Glomerular endothelial cell (primary cell): ENCODE measurements at places on chromosomes 4 and X.

GRCh38 chrX:134894373-134894895, 96.4 kb upstream of the SMIM10 start:
- DNase-seq: no peak

DNA sequence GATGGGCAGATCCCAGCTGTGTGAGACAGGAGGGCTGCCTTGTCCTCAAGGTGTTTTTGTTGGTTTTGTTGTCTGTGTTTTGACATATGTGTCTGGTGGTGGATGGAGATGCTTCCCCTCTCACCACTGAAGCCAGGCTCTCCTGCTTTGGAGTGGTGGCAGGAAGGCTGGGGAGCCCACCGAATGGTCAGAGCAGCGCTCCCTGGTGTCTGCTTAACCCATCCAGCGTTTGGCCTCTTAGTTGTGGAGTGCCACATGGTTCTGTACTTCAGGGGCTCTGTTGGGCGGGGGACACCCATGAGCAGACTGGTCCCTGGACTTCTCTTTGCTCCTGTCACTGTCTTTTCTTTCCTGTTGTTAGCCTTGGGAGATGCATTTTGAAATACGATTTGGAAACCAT, 51.9 kb downstream of the DLG3 start:
- no peak for DNase-seq

DNA sequence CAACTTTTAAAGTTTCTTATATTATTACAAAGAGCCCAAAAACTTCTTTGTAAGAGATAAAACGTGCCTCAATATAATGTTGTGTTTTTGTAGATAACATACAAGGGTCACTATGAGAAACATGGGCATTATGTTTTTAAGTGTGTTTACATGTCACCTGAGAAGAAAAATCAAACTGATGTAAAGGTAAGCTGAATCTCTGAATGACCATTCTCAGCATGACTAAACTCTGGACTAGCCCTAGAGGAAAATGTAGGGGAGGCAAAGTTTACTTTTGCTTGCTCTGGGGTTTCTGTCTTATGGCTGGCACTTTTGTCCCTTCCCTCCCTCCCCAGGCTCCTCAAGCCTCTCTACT, 6.8 kb downstream of the MEPE start:
- DNase-seq: no peak

DNA sequence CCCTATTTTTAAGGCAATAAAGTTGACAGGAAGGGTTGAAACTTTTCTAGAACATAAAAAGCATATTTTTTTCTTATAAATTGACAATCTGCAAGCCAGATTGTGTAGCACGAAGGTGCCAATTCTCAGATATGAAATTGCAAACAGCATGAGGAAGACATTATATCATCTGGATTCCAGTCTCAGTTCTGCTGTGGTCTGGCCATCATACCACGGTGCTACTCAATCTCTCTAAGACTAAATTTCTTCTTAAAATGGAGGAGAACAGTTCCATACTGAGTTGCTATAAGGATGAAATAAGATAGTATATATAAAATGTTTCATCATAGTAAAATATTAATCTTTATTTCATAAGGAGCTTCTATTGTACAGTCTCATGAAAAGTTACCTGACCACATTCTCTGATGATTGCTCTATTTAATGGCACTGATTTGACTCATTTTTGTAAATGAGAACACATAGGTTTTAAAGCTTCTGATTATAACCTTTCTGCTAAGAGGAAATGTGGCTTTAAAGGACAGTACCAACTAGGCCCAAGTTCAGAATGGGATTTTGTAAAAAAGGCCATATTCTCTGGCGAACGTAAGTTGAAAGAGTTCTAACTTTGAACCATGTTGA, 127.9 kb downstream of the SHROOM3 start:
- no peak for DNase-seq

DNA sequence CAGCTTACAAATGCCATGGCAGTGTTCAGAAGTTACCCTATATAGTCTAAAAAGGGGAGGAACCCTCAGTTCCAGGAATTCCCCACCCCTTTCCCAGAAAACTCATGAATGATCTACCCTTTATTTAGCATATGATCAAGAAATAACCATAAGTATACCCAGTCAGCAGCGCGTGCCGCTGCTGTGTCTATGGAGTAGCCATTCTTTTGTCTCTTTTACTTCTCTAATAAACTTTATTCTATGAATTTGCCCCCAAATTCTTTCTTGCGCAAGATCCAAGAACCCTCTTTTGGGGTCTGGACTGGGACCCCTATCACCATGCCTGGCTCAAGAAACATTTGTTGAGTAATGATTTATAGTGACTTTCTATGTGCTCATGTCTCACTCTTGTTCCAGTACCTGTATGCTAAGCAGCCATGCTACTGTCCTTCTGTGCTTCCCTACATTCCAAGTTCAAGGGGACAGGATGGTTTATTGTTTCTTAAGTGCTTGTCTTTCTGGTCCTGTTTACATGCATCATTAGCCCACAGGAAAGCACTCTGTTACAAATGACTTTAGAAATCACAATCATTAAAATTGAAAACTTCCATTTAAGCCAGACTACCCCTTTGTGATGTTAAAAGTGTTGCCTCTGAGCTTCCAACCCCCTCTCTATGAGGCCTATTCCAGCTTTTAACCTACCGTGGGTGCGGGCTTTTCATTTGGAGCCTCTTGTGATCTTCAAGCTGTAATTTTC, 63.4 kb upstream of the S100G start:
- no peak for DNase-seq

DNA sequence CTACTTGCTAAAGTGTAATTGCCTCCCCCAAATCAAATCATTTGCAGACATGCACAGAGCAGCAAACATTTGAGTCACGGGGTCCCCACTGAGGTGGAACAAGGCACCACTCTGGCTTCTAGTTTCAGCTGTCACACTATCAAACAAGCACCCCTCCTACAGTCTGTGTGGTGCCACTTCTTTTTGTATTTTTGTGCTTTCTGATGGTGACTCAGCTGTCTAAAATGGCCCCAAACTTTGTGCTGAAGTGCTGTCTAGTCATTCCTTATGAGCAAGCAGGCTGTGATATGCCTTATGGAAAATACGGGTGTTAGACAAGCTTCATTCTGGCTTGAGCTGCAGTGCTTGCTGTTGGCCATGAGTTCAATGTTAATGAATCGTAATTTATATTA, 15.4 kb downstream of the IGFBP7 start:
- DNase-seq: no peak

- DNase-seq: no peak
Measured at GRCh38 chr4:14383652-14384051, 618.6 kb upstream of the CPEB2 start.

- DNase-seq: no peak
Measured at GRCh38 chr4:93710101-93710846, 118.3 kb upstream of the ATOH1 start.

- no peak for DNase-seq
Measured at GRCh38 chr4:182955411-182955810, 38.2 kb upstream of the DCTD start.

- no peak for DNase-seq
Measured at GRCh38 chr4:174521800-174522182, 497 bp downstream of the HPGD start.

GRCh38 chr4:124903995-124904722, 191.6 kb upstream of the ANKRD50 start:
- no peak for DNase-seq

- no peak for DNase-seq
Measured at GRCh38 chr4:89101256-89102161, 9.8 kb upstream of the TIGD2 start.

DNA sequence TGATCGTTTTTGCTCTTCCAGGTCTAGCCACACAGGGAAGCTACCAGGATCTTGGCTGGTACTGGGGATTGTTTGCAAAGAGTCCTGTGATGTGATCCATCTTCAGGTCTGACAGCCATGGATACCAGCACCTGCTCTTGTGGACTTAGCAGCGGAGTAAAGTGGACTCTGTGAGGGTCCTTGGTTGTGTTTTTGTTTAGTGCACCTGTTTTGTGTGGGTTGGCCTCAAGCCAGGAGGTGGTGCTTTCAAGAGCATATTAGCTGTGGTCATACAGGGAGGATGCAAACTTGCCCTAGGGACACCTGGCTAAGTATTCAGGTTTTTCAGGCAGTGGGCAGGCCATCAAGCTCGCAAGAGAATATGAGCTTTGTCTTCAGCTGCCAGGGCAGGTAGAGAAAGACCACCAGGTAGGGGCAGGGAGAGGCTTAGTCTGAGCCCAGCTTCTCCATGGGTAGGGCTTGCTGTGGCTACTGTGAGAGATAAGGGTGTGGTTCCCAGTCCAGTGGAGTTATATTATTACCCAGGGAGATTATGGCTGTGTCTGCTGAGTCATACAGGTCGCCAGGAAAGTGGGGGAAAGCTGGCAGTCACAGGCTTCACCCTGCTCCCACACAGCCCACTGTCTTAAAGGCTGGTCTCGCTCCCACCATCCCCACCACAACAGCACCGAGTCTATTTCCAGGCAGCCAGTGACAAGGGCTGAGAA, 293.7 kb downstream of the PCDH18 start:
- no peak for DNase-seq

- DNase-seq: no peak
Measured at GRCh38 chr4:84848432-84848831, 118.1 kb downstream of the WDFY3 start.

DNA sequence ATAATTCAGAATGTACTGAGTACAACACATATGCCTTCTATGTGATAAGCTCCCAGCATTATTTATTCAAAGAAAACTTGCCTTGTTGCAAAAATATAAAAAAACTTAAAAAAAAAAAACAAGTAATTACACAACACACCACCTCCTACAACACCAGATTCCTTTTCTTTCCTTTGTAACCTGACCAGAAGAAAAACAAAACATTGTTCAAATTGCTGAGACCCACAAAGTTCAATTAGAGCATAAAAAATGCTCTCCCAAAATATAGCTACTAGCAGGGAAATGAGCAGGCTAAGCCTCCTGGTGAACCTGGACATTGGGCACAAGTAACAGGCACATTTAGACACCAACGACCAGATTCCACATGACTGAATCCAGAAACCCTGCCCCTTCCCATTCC, 38.3 kb downstream of the MECP2 start:
- DNase-seq: no peak

GRCh38 chr4:2255501-2256155, 6.3 kb downstream of the MXD4 start:
- DNase-seq: no peak

DNA sequence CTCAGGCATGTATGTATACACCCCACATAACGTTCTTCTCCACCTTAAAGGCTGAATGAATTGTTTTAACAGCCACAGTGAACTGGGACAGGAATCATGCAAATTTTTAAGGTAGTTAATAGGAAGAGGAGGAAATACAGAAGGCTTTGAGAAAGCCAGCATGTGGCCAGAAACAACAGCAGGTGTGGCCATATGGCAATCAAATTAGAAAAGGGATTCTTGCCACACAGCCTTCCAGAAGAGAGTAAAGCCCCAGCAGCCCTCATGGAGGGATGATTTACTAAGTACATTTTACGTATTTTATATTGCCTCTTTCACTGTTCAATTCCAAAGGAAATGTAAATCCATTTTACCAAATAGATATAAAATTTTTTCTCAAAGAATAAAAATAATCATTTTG, 792.2 kb downstream of the ADGRL3 start:
- DNase-seq: no peak

- DNase-seq: no peak
Measured at GRCh38 chr4:21726255-21726815, 222.2 kb downstream of the KCNIP4 start.

GRCh38 chr4:181971411-181971810, 271.8 kb upstream of the TENM3 start:
- no peak for DNase-seq

GRCh38 chr4:47852136-47852535, 14.3 kb upstream of the CORIN start:
- no peak for DNase-seq

- no peak for DNase-seq
Measured at GRCh38 chrX:131045726-131046125, 12.4 kb upstream of the ARHGAP36 start.

GRCh38 chr4:10731690-10732089, 47.1 kb upstream of the CLNK start:
- DNase-seq: no peak

DNA sequence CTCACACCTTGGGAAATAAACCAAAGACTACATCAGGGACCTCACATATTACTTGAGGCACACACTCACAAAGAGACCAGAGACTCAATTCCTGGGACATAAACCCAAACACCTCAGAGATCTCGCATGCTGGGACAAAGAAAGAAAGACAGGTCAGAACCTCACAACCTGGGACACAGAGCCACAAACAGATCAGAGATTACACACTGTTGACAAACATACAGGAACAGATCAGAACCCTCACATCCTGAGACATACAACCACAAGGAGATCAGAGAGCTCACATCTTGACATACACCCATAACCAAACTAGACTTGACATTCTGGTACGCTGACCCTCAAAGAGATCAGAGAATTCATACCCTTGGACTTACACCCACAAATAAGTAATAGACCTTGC, 17.3 kb downstream of the SUV39H1 start:
- DNase-seq: no peak

- DNase-seq: no peak
Measured at GRCh38 chr4:147821555-147821954, 89.7 kb downstream of the ARHGAP10 start.

DNA sequence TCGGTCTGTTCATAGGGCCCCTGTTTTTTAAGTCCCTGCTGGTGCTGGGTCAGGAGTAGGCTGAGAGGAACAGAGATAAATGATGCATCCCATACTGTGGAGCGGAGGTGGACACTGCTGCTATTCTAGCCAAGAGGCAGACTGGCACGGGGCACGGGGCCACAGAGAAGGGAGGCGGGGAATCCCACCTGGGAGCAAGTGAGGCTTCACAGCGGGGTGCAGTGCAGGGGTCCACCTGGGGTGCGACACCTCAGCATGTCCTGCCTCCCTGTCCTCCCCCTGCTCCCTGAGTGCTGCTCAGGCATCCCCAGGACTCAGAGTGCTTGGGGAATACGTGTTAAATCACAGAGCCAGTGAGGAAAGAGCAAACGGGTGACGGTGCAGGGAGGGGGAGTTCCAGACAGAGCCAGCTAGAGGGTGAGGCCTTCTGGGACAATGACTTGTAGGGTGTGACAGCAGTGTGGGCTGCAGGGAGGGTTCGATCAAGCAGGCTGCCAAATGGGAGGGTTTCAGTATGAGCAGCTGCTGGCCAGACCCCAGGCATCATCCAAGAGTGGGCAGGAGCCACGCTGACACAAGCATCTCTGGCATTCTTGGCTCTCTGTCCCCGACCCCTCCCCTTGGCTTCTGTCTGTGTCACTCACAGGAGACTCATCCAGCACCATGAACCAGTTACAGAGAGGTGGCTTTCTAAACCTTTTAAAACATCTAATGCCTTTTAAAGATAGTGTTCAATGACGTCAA, 13.7 kb upstream of the HTRA3 start:
- no peak for DNase-seq
